ENCODE measurements at places on chromosomes 3 and 15. TPM values are rescaled to one million over a fixed set of nuclear protein-coding genes. Genes with fewer than 3 reads are reported as not detected.

GRCh38 chr3:129276385-129276784 lies 2.3 kb upstream of the HMCES start:
- no peak for DNase-seq
- peaks cover 26% of the 10 kb centered on the region for H3K4me1 ChIP-seq
- H3K27ac ChIP-seq, result no peak overlapping the region
- H3K36me3 ChIP-seq, result peaks cover 65% of the 10 kb centered on the region
- no peak overlapping the region for H3K4me3 ChIP-seq

DNA sequence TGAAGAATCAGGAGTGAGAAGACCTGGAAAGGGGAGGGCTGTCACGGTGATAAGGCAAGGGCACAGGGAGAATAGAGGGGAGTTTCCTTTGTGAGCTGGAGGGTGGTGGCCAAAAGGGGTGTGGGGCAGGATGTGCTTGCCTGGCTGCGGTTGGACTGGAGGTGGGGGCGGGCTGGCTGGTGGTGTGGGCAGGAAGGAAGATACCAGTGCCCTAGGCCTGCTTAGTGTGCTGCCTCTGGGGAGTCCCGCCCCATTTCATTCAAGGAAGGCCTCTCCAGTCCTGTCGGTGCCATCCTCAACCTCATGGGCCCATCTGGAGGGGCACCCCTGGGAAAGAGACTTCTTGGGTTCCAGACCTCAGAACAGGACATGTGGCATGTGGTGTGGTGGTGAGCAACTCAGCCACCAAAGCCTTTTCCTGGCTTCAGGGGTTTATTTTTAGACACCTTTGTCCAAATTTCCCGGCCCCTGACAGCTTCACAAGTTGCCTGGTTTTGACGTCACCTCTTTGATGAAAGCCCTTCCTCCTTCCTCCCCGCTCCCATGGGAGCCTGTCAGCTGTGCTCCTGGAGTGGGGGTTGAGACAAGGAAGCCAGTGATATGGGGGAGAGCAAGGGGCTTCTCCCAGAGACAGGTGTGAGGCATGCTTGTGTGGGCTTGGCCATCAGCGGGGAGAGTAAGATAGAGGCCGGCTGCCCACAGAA lies 15.6 kb downstream of the TEX264 start:
- peak; percentile 29 for DNase-seq
- peaks cover 26% of the 10 kb centered on the region for H3K4me1 ChIP-seq
- H3K27ac ChIP-seq, result peak overlapping the region; percentile 44
- no peak overlapping the region for H3K4me3 ChIP-seq
- H3K36me3 ChIP-seq, result peaks cover 29% of the 10 kb centered on the region

- H3K27ac ChIP-seq, result no peak overlapping the region
- DNase-seq, result no peak
- H3K27me3 ChIP-seq, result no peaks in the 10 kb centered on the region
- no peaks in the 10 kb centered on the region for H3K36me3 ChIP-seq
- no peaks in the 10 kb centered on the region for H3K4me1 ChIP-seq
Observed at GRCh38 chr3:69948246-69948862, 51.2 kb upstream of the SAMMSON start.

GRCh38 chr3:131694376-131694775 lies 191.6 kb upstream of the MRPL3 start:
- no peaks in the 10 kb centered on the region for H3K4me1 ChIP-seq
- no peak for DNase-seq
- no peaks in the 10 kb centered on the region for H3K36me3 ChIP-seq
- H3K27ac ChIP-seq, result no peak overlapping the region
- H3K4me3 ChIP-seq, result no peak overlapping the region

Gene TMOD3
- polyA plus RNA-seq, result 18.3 TPM

GRCh38 chr3:125435231-125435630 lies 60.1 kb upstream of the ZNF148 start:
- no peak overlapping the region for H3K4me3 ChIP-seq
- no peaks in the 10 kb centered on the region for H3K4me1 ChIP-seq
- DNase-seq, result no peak
- no peaks in the 10 kb centered on the region for H3K36me3 ChIP-seq

DNA sequence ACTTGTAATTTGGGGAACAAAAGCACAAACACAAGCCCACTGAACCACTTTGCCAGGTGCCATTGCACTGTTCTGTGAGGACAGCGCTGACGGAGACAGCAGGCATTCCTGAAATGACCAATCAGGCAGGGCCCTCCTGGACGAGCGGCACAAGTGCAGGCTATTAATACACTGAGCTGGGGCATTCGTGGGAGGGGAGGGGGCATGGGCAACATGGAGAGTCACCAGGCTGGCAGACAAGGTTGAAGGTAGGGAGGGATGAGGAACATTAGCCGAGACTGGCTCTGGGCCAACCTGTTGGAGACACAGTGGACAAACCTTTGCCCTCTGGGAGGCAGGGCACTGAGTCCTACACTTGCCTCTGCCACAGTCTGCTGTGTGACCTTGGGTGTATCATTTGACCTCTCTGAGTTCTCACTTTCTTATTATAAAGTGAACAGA lies 45.6 kb downstream of the NOX5 start:
- no peaks in the 10 kb centered on the region for H3K27me3 ChIP-seq
- H3K27ac ChIP-seq, result no peak overlapping the region
- no peak overlapping the region for H3K4me3 ChIP-seq
- H3K4me1 ChIP-seq, result no peaks in the 10 kb centered on the region
- peak; percentile 77 for DNase-seq

DNA sequence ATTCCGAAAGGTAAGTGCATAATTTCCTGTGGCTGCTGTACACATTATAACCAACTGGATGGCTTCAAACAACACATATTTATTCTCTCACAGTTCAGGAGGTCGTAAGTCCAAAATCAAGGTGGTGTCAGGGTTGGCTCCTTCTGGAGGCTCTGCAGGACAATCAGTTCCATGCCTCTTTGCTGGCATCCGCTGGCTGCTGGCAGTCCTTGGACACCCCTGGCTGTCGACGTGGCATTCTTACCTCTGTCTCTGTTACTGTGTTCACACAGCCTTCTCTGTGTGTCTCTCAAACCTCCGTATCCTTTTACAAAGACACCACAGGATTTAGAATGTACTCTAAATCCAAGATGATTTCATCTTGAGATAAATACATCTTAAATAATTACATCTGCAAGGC lies 398.8 kb upstream of the ATP10A start:
- no peaks in the 10 kb centered on the region for H3K4me1 ChIP-seq
- H3K4me3 ChIP-seq, result no peak overlapping the region
- no peaks in the 10 kb centered on the region for H3K36me3 ChIP-seq
- no peak for DNase-seq
- no peak overlapping the region for H3K27ac ChIP-seq

DNA sequence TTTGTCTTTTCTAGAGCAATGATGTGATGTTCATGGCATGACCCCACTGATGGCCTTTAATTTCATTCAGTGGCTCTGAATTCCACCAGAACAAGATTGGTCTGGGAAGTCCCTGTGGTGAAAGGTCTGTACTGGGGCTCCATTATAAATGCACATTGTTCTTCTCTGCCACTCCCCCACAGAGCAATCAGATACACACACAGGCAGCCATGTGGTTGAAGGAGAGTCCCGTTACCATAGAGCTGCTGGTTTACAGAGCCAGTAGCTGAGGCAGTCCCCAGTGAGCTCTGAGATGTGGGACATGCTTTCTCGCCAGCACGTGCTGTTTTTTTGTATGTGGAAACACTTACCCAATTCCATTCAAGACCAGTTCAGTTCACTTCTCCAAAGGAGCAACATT lies 172.7 kb upstream of the TRIM42 start:
- no peaks in the 10 kb centered on the region for H3K36me3 ChIP-seq
- H3K27ac ChIP-seq, result no peak overlapping the region
- H3K4me3 ChIP-seq, result no peak overlapping the region
- no peak for DNase-seq
- H3K4me1 ChIP-seq, result no peaks in the 10 kb centered on the region

DNA sequence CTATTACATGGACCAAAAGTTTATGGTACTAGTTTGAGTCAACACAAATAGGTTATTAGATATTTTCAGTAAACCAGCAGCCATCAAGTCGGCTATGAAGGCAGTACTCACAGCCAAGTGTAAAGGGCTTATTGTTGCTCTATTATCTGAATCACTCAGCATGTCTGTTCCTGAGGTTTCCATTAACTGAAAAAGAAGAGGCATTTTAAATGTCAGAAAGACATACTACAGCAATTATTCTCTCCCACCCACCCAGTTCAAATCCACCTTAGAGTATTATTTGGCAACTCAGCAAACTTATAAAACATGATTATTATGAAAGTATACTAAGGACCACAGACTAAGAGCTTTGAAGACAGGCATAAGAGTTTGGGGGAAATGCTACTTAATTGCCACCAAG lies 93.1 kb downstream of the BTD start:
- no peak overlapping the region for H3K4me3 ChIP-seq
- no peak overlapping the region for H3K27ac ChIP-seq
- H3K4me1 ChIP-seq, result no peaks in the 10 kb centered on the region

- no peaks in the 10 kb centered on the region for H3K36me3 ChIP-seq
- peak; percentile 80 for DNase-seq
- no peak overlapping the region for H3K4me3 ChIP-seq
- H3K27me3 ChIP-seq, result no peaks in the 10 kb centered on the region
- H3K4me1 ChIP-seq, result peaks cover 8% of the 10 kb centered on the region
- H3K27ac ChIP-seq, result peak overlapping the region; percentile 82
Observed at GRCh38 chr15:45200799-45201556, 13.2 kb upstream of the SHF start.

Gene UBE2E1
- polyA plus RNA-seq, result 36.0 TPM

- peaks cover 12% of the 10 kb centered on the region for H3K36me3 ChIP-seq
- H3K4me1 ChIP-seq, result no peaks in the 10 kb centered on the region
- H3K27ac ChIP-seq, result no peak overlapping the region
- no peak for DNase-seq
- no peak overlapping the region for H3K4me3 ChIP-seq
Observed at GRCh38 chr3:38370861-38371260, 24.3 kb downstream of the XYLB start.

Gene HYAL1
- polyA plus RNA-seq, result 16.5 TPM

- no peak overlapping the region for H3K4me3 ChIP-seq
- no peaks in the 10 kb centered on the region for H3K27me3 ChIP-seq
- H3K4me1 ChIP-seq, result no peaks in the 10 kb centered on the region
- no peaks in the 10 kb centered on the region for H3K36me3 ChIP-seq
- no peak for DNase-seq
Observed at GRCh38 chr3:69248436-69248835, 126.0 kb upstream of the LMOD3 start.

DNA sequence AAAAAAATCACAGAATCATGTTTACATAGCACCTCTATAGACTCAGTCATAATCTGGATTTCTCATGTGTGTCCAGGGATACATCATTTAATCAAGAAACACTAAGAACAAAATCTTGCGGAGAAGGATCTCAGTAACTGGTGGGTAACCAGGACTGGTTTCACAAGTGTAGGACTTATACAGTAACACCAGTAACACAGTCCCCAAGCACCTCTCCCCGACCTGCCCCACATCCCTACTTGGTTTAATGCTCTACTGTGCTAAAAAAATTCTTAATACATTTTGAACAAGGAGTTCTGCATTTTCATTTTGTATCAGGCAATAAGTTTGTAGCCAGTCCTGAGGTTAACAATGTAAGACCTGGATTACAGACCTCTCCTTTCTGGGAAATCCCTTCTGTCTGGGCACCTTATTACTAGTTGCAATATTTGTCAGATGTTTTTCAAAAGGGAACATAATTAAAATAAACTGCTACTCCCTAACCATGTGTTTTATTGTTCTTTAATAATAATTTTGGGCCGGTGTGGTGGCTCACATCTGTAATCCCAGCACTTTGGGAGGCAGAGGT lies 57.6 kb upstream of the BBX start:
- H3K27me3 ChIP-seq, result no peaks in the 10 kb centered on the region
- H3K27ac ChIP-seq, result no peak overlapping the region
- H3K4me3 ChIP-seq, result no peak overlapping the region
- no peak for DNase-seq

DNA sequence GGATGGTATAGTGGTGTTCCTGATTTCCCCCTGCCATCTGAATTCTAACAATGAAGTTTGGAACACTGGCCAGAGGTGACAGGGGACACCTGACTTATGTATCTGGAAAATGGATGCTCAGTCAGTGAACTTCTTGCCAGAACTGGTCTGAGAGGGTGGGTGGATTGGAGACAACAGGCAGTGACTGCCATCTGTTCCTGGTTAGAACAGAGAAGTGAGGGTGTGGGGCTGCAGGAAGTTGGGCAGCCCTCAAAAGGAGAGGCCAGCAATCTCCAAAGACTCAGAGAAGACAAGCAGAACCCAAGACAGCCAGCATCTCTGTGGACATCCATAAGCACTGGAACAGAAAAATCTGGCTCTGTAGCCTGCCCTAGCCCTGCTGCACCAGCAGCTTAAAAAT lies 50.5 kb downstream of the ANP32A start:
- no peaks in the 10 kb centered on the region for H3K36me3 ChIP-seq
- H3K4me3 ChIP-seq, result no peak overlapping the region
- DNase-seq, result no peak
- no peaks in the 10 kb centered on the region for H3K4me1 ChIP-seq
- no peak overlapping the region for H3K27ac ChIP-seq

Gene C3orf52
- polyA plus RNA-seq, result 2.2 TPM

DNA sequence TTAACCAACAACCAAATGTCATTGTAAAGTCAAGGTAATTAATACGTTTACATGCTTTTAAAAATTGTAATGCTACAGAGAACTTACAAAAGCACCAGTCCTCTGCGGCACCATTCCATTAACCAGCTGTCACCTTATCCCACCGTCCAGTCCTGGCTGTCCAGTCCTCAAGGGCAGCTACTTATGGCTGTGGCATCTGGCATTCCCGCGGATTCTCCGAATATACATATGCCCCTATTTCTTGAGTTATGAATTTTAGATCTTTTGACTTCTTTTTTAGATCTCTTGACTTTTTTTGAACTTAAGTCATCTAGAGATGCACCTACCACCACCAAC lies 382 bp upstream of the POMGNT2 start:
- no peaks in the 10 kb centered on the region for H3K36me3 ChIP-seq
- no peak for DNase-seq
- no peak overlapping the region for H3K27ac ChIP-seq
- peaks cover 4% of the 10 kb centered on the region for H3K4me1 ChIP-seq

DNA sequence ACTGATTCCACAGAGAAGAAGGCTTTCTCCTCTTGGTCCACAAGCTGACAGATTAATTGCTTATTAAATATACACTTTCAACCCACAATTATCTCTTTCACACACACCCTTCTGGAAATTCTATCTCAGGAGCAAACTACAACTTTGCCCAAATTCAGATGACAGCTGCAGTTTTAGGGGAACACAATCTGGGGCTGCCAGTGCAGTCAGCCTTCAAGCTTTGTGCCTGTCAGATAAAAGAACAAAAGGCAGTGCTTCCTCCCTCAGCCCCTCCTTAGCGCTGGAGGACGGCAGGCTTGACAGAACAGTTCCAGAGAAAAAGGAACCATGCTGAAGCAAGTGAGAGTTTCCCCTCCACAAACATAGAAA lies 99.6 kb downstream of the TMCC1 start:
- no peaks in the 10 kb centered on the region for H3K27me3 ChIP-seq
- no peak overlapping the region for H3K27ac ChIP-seq
- H3K36me3 ChIP-seq, result no peaks in the 10 kb centered on the region

Gene THPO
- polyA plus RNA-seq, result 0.82 TPM

Data from adrenal gland (tissue), 19 donors.